Astrocyte of the cerebellum (primary cell): ENCODE measurements at places on chromosomes 7 and 10.
A peak's percentile ranks its signal among the peaks of the same experiment; 100 is the strongest.

DNA sequence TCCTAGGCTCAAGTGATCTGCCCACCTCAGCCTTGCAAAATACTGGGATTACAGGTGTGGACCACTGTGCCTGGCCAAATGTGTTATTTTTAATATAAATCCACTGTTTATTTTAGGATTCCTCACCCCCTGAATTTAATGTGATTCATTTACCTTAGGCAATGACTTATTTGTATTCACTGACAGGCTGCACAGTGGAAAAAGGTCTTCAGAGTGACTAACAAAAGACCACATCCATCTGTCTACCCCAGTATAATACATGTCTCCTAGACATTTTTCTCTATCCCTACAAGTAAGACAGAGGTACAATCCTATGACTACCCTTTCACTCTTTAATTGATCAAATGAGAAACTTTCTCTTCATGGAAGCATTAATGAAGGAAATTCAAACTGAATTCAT lies 230.2 kb downstream of the AHR start:
- no peak for DNase-seq

- no peak for DNase-seq
These were observed 220.9 kb upstream of the MKLN1 start for GRCh38 chr7:131106681-131107336.

DNA sequence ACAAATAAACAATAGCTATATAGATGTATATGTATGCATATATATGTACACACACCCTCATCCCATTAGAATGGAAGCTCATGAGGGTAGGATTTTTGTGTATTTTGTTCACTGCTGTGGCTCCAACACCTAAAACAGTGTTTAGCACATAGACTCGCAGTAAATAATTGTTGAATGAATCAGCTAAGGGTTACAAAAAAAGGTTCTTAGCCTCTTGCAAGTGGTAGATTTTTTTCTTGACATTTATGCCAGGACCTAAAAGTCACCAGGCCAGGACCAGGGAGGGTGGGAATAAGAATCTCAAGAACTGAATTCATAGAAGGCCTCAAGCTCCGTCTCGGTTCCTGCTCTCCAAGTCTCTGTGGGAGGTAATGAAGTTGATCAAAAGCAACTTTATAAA lies 82.5 kb upstream of the CAPZA2 start:
- DNase-seq: no peak

DNA sequence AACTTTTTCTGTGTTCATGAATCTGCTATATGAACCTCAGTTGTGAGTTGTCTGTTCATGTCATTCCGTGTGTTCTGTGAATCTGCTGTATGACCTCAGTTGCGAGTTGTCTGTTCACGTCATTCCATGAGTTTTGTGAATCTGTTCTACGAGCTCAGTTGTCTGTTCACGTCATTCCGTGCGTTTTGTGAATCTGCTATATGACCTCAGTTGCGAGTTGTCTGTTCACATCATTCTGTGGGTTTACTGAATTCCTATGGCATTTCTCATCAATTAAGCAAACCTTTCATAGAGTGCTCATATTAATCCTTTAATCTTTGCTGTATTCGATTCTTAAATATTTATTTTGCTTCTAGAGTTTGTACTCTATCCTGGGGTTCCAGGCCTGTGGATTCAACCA lies 150.6 kb downstream of the DIP2C start:
- peak; percentile 57 for DNase-seq

DNA sequence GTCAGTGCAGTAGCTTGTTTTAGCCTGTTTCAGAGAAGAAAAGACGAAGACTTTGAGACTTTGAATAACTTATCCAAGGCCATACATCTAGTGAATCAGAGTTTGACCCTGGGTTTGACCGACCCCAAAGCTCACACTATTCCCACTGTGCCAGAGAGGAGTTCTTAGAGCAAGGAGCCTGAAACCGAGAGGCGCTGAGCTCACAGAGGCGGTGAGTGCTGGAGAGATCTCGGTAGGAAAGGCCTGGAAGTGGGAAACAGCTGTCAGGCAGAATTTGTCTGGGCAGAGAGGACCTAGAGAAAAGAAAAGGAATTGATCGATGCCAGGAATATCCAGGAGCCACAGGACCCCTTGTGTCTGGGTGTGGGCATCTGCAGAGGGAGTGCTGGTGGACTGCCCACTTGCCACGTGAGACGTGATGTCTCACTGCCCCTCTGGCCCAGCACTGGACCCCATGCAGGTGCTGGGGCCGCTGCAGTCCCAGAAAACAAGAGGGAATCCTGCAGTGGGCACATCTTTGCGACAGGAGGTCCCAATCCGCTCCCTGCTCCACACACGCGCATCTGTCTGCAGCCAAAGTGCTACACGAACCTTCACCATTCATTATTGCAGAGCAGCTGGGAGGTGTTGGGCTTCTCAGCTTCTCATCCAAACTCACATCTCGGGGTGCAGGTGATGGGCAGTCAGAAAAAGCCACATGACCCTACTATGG lies 6.2 kb downstream of the CALML3 start:
- no peak for DNase-seq

DNA sequence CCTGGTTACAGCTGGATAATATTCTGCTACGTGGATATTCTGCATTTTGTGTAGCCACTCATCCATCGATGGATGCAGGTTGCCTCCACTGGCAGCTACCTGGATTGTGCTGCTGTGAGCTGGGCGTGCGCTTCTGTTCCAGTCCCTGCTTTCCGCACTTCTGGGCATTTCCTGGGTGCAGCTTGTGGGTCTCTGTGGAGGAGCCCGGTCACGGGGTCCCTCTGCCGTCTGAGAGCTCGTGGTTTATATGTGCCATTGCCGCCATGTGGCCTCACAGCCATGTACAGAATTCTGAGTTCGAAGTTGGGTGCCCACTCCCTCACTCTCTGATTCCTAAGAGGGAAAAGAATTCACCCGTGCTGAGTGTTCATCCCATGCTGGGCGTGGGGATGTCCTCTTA lies 38.3 kb downstream of the JAKMIP3 start:
- DNase-seq: no peak

GRCh38 chr10:84552478-84552877 lies 224.1 kb downstream of the CCSER2 start:
- DNase-seq: no peak

- no peak for DNase-seq
These were observed 11.2 kb downstream of the MNX1 start for GRCh38 chr7:156998988-156999957.

GRCh38 chr10:104333728-104334373 lies 4.4 kb downstream of the ITPRIP start:
- DNase-seq: no peak

DNA sequence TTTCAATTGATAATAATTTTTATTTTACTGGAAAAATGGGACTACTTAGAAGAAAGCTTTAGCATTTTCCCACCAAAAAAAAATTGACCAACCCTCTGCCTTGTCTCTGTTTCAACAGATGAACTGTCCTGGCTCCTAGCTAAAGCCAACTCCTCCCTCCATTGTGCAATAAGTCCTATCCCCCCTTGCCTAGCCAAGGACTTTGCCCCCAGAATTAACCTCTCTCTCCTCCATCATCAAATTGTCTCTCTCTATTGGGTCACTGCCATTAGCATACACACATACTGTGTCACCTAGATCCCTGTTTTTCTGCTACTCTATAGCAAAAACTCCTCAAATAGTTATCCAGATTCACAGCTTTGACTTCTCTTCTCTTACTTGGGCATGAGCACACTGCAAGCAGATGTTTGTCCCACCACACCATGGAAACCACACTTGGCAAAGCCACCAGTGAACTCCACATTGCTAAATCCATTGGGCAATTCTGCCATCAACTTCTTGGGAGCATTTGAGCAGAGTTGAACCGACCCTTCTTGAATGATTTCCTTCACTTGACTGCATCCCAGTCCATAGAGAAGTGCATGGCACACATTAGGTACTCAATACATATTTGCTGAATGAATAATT lies 91.4 kb upstream of the NEBL start:
- no peak for DNase-seq

DNA sequence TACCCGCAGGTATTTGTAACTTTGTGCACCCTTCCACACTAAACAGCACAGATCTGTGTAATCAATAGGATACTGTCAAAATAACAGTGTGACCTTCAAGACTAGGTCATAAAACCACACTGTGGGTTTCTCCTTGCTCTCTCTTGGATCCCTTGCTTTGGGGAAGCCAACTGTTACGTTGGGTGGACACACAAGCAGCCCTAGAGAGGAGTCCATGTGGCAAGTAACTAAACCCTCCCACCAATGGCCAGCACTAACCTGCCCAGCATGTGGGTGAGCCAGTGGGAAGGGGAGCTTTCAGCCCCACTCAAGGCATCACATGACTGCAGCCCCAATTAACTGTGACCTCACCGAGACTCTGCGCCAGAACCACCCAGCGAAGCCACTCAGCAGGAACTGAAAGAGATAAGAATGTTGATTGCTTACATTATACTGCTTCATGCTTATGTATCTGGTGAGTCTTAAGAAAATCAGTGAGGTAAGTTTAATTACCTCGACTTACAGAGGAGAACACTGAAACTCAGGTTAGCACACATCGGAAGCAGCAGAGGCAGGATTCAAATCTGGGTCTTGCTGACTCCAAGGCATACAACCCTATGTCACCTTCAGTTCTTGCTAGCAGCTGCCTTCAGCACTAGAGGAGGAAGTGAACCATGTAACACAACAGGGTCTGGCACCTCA lies 9.4 kb upstream of the ZC3HAV1 start:
- DNase-seq: no peak

DNA sequence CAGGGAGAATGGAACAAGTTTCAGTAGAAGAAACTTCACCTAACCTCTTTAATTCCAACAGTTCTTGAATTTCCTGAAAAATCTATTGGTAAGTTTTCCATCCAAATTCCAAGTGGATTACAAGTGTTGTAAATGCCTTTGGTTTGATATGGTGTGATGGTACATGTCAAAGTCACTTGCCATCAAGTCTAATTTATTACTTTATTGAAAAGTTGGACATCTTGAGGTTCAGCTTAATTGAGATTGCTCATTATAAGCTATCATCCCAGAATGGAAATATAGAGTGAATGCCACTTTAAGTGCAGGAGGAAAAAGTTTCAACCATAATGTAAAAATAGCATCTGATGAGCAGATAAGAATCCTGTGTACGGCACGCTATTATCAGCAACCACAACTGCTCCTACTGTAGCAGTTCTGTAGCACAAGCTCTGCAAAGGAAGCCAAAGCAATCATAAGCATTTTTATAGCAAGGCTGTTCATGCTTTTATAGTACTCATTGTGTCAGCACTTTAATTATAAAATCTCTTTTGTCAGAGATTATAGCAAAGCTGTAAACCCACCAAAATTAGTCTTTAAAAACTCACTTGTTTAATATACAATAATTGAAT lies 991.8 kb upstream of the PHF14 start:
- DNase-seq: no peak

- DNase-seq: no peak
These were observed 167.4 kb downstream of the SKAP2 start for GRCh38 chr7:26696978-26697377.

GRCh38 chr10:82463614-82464013 lies 588.6 kb downstream of the NRG3 start:
- no peak for DNase-seq

- DNase-seq: no peak
These were observed 194.9 kb downstream of the REEP3 start for GRCh38 chr10:63716016-63716580.

- DNase-seq: peak; percentile 49
These were observed 35.4 kb upstream of the CDK14 start for GRCh38 chr7:90560730-90561129.

DNA sequence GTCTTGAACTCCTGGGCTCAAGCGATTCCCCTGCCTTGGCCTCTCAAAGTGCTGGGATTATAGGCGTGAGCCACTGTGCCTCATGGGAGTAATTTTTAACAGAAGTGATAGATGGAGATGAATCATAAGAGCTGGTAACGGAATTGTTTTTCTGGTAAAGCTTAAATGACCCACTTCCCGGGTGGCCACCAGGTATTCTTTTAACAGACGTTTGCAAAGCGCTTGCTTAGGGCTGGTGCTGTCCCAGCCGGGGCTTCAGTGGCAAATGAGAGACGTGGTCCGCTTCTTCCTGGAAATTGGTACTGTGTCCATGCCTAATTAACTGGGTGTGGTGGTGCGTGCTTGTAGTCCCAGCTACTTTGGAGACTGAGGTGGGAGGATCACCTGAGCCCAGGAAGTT lies 23.5 kb downstream of the CAMK1D start:
- no peak for DNase-seq

DNA sequence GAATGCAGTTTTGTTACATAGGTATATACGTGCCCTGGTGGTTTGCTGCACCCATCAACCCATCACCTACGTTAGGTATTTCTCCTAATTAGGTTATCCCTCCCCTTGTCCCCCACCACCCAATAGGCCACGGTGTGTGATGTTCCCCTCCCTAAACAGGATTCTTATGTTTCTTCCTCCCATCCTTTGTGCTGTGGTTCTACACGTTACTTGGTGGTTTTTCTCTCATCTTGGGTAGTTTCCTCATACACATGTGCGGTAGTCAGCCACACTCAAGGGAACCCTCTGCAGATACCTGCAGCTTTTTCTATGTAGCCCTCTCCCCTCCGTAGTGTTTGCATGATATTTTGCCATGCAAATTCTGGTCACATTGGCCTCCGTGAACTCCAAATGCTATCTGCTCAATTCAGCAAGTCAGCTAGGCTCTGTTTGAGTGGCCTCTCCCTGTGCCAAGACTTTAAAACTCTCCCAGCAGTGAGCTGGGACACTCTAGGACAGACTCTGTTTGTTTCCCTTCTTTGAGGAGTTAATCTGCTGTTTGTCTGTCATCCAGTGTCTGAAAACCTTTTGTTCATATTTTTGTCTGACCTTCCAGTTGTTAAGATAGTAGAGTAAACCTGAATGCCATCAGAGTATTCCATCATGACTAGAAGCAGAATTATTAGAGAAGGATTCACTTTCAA lies 41.0 kb downstream of the RABGEF1 start:
- no peak for DNase-seq

- no peak for DNase-seq
These were observed 90.8 kb downstream of the NRF1 start for GRCh38 chr7:129702316-129702715.

GRCh38 chr10:118873738-118874105 lies 119.0 kb upstream of the CACUL1 start:
- no peak for DNase-seq

DNA sequence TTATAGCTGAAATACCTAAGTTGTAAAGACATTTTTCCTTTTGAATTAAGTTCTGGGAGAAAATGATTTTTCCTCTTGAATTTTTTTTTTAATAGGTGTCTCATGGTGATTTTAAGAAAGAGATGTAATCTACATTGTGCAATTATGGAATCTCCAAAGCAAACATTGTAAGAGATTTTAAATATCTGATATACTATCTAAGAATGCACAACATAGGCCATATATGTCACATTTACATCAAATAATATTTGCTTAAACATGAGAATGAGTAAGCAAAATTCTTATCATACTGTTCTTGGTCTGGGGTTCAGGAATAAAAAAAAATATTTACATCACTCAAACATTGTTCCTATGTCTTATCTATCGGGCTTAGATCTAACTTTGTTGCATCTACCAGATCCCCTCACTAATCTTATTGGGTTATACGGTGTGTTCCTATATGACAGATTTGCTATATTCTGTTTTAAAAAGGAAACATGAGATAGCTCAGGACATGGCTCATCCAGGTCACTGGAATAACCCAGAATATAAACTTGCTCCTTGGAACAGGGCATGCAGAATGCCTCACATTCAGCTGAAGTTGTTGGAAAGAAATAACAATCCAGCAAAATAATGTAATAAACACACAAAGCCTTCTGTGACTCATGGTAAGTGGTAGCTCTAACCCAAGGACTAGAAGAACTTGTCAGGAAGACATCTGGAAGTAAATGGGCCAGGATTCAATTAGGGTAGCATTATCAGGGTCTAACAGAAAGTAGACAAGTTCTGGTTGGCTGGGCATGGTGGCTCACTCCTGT lies 794.7 kb downstream of the IPMK start:
- no peak for DNase-seq
